NCI-H2171 treated with DMSO at 0.1 percent for 48 hours (cell line): ENCODE measurements at places on chromosomes 16 and 17.

GRCh38 chr17:72667096-72668063, 425.1 kb downstream of the SLC39A11 start:
- DNase-seq, result peak; percentile 10

DNA sequence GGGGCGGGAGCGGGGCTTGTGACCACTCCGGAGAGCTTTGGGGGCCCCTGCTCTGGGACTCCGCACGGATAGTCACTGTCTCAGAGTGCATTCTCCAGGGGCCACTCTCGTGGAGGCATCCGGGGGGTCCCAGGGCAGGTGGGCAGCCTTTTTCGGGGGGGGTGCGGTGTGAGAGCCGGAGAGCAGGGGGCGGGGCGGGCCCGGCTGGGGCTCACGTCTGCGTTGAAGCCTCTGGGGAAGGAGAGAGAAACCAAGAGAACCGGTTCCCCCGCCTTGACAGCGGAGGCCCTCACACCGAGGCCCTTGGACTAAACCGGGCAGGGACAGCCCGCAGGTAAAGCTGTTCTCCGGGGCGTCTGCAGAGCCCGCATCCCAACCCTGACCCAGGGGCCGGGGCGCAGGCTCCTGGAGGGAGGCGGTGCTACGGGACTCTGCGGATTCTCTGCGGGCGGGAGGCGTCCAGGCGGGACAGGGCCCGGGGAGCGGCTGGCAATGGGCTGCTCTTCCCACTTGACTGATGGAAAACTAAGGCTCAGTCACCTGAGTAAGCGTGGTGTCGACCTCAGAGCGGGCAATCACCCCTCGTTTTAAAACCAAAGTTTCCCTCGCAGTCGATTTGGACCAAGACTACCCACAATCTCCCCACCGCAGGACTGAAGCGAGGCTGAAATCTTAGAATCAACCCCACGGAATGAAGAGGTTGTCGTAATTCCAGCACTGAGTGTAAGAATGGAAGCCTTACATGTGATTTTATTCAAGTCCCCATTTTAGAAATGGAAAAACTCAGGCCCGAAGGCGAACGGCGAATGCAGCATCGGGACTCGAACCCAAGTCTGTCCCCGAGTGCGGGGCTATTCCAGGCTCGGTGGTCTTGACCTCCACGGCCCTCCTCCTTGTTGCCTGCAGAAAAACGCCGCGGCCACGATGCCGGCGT, 49.6 kb upstream of the AMZ2 start:
- no peak for DNase-seq

DNA sequence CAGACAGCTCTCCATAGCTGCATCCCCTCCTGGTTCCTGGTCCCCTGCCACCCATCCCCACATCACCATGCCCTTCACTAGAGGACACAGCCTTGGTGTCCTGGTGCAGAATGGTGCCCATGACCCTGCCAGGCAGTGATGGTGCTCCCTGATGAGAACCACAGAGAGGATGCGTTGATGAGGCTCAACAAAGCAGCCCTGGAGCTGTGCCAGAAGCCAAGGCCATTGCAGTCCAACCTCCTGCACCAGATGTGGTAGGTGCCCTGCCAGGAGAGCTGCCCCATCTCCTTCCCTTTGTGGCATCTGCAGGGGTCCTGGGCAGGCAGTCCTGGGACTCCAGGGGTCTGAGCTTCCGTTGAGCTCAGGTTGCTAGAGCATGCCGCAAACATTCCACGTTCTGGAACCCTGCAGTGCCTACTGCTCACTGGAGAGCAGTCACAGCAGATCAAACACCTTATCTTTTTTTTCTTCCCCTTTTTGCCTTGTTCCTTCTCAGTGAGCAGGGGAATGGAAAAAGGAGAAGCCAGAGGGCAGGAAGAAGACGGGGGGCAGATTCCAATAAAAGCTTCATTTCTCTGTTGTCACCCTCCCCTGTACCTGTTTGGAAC, 5.3 kb upstream of the EPN3 start:
- DNase-seq, result no peak

DNA sequence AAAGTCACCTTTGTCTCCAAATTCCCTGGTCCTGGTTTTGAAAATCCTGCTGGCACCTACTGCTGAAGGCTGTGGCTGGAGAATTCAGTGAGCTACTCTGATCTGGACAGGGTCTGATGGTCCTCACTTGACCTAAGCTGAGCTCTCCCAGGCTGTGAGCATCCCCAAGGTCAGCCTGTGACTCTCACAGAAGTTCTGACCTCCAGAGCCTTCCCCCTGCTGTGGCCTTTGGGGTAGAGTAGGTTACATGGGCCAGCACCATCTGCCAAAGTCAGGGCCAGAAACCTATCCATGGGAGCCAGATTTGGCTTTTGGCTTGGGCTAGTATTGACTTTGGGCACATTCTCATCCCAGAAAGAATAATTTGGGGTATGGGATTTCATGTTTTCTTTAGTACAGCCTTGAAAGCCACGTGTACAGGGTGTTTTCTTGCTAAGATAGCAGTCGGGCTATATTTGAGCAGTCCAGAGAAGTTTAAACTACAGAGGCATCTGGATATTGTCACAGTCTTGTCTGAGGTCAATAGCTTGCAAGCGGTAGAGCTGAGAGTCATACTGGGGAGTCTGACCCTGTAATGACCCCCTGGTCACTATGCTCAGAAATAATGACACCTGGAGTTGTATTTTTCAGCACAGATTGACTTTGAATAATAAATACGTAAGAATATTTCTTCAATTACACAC, 6.2 kb upstream of the AGRP start:
- DNase-seq, result no peak

DNA sequence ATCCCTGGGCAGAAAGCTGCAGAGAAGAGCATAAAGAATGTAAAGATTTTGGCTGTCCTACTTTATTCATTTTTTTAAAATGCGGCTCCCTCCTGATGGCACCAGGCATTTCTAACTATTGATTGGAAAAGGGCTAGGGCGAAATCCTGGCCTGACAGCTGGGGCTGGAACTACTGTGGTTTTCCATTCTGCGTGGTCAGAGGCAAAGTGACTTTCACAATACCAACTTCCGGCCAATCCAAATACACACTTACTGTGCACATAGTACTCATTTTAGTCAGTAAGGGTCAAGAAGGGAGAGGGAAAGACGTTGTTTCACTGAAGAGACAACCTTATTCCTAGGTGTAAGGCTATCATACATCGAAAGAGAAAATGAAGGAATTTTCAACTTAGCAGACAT, 113.8 kb upstream of the PMFBP1 start:
- DNase-seq, result no peak

DNA sequence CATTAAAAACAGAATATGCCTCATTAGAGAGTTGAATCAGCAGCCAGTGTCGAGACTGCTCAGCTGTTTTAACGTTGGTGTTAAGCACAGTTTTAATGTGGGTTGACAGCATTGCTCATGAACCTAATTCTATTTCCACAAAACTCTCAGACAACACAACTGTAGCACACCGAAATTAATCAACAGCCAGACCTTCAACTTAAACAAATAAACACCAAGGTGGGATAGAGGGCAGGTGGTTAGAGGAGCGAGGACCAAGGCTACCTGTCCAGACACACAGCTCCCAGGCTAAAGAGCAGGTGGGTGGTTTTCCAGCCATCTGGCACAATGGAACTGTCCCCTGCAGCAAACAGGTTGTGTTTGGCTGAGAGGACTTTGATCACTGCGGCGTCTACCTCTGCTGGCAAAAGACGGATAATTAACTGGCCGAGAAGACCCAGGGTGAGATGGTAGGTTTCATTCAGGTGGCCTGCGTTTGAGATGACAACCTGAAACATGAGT, 69.6 kb upstream of the ATP2A3 start:
- DNase-seq, result peak; percentile 47

DNA sequence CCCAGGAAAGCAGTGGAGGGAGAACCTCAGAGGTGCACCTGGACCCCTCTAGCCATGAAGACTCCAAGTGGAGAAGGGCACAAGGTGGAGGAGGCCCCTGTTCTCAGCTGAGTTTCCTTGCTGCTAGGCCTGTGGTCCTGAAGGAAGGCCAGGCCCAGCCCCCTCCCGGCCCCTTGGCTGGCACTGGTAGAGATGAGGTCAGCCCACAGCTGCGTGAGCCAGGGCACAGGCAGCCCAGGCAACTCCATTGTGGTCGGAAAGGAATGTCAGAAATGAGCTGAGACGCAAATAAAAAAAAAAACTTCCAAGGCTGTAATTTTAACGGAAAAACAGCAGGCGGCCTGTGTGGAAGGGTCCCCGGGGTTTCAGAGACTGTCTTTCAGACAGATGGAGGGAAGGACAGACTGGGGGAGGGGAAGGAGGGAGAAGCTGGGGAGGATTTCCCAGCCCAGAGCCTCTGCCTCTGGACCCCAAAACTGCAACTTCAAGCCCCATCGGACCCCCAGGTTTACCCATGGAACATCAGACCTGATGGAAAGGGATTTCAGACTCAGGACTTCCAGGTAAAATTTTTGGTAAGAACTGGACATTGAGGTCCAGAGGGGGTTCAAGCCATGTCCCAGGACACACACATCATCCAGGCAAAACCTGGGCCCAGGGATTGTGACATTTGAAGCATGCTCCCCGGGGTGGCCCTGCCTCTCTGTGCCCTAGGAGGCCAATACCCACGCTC, 25.6 kb upstream of the MRPS23 start:
- peak; percentile 95 for DNase-seq

DNA sequence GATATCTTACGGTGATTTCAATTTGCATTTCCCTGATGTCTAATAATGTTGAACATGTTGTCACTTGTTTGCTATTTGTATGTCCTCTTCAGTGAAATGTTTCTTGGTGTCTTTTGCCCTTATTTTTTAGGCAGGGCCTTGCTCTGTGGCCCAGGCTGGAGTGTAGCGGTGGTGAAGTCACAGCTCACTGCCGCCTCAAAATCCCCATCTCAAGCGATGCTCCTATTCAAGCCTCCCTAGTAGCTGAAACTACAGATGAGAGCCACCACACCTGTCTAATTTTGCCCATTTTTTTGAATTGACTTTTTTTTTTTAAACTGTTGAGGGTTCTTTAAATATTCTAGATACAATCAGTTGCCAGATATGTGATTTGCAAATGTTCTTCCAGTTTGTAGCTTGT, 8.3 kb downstream of the UBE2G1 start:
- no peak for DNase-seq

- peak; percentile 86 for DNase-seq
Measured at GRCh38 chr16:2964475-2965336, 631 bp downstream of the KREMEN2 start.

DNA sequence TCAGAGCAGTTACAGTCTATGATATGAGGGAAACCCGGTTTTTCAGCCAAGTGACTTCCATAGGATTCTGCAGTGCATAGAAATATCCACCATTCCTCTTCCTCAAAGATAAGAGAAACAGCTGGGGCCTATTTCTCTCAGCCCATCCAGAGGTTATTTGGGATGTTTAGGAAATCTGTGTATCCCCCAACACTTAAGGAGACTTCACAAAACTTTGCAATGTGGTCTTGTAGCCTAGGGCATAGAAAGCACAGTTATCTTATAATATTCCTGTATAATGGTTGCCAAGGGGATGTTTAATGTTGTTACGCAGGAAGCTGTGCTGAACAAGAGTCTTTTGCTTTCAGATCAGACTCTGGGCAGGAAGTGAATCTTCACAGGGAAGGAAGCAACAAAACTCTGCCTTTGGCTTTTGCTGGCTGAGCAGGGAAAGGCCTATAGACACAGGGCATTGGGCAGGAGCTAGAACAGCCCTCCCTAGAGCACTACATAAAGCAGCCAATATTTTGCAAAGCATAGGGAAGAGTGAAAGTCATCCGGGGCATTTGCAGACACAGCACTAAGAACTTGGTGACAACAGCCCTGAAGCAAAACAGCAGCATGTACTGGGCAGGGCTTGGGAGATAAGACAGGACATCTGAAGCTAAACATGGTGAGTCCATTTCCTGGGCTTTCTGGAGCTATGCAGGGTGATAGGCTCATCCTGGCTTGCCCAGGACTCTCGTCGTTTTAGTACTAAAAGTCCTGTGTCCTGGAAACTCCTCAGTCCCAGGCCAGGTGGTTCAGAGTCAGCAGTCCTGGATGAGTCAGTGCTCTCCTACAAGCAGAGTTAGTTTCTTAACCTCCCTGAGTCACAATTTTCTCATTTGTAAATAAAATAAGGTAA, 18.7 kb upstream of the BEAN1 start:
- DNase-seq, result no peak

- DNase-seq, result no peak
Measured at GRCh38 chr17:72837335-72837734, 255.2 kb downstream of the SLC39A11 start.

GRCh38 chr17:51815097-51815496, 343.4 kb downstream of the CA10 start:
- no peak for DNase-seq

DNA sequence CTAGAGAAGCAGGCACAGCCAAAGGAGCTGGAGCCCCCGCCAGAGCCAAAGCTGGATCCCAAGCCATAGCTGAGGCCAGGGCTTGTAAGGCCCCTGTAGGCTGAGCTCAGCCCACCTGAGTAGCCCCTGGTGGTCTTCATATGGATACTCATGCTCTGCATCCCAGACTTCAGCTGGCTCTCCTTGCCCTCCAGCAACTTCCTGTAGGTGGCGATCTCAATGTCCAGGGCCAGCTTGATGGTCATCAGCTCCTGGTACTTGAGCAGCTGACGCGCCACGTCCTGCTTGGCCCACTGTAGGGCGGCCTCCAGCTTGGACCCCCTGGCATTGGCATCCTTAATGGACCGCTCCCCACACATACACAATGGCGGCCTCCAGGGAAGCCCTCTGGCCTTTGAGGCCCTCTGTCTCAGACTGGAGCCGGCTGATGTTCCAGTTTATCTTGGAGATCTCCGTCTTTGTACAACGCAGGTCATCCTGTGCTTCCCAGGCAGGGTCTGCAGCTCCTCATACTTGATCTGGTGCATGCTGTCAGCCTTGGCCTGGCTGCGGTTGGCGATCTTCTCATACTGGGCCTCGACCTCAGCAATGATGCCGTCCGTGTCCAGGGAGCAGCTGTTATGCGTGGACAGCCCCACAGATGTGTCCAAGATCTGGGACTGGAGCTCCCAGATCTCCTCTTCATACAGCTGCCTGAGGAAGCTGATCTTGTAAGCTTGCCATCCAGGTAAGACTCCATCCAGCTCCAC, 28.9 kb downstream of the IKZF3 start:
- DNase-seq, result no peak

GRCh38 chr17:50361561-50362480, 11.2 kb downstream of the MRPL27 start:
- DNase-seq, result peak; percentile 31

DNA sequence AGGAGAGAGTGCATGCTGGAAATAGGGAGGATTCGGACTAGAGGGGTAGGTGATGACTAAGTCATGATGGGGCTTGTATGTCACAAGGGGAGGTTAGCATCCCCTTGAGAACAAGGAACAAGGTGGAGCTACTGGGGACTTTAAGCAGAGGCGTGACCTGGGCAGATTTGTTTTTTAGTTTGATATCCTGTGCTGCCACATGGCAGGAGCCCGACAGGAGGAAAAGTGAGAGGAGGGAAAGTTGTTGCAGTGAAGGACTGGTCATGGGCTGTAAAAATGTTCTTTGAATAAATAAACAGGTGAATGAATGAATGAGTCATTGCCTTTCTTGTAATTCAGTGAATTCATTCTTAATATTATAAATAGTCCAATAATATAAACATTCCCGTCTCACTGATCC, 365.1 kb upstream of the CDH5 start:
- DNase-seq, result no peak
